Activated T-cell treated with anti-CD3 and anti-CD28 coated beads for 4 hours (primary cell): ENCODE measurements at places on chromosomes 7 and 10.

DNA sequence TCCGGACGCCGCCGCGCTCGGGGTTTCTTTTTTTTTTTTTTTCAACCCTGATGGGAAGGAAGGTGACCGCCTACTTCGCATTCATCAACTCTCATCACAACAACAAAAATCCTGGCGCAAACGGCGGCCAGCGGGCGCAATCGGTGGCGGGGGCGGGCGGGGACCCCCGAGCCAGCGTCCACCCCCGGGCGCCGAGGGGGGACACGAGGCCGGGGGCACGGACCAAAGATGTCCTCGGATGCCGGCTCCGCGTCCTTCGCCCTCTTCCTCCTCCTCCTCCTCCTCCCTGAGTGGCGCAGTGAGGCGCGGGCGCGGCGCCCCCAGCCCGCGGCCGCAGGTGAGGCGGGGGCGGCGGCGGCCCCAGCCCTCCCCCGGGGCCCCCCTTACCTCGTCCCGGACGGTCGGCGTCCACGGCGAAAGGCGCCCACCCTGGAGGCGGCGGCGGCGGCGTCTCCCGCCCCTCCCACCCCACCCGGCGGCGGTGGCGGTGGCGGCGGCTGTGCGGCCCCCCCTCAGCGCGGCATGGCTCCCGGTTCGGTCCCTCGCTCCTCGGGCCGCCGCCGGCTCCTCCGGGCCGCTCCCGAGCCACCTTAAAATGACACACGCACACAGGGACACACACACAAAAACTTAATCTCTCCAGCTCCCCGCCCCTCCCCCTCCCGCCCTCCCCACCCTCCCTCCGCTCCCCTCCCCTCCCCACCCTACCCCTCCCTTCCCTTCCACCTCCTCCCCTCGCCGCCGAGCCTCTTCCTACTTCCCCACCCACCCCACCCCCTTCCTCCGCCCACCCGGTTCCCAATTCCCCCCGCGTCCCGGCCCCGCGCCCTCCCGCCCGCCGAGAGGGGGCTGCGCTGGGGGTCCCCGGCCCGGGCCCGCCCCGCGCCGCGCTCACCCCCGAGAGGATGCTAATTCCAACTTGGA is at the start of gene CTBP2:
Gene CTBP2, minus strand, starts transcription at position 632 of the 924 bp plus-strand sequence.
- no peak for DNase-seq

- no peak for DNase-seq
These were observed 7.0 kb downstream of the TMEM243 start for GRCh38 chr7:87212498-87212897.

GRCh38 chr10:4130685-4131084 is 345.7 kb upstream of the KLF6 start:
- DNase-seq, result no peak

DNA sequence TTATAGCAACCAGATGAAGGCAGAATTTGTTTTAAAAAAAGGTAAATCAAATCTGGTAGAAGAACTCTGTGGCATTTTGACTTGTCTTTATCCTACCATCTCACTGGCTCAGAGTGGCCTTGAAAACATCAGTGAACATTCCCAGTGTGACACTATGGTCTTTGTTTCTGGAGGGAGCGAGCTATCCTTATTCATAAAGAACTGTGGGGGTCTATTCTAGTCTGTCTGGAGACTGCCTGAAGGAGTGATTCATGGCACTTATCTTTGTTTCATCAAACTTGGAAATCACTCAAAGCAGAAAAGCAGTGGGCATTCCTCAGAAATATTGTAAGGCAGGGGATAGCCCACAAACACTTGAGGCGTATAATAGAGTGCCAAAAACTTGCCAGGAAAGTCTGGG is 719.1 kb downstream of the PCDH15 start:
- DNase-seq, result no peak

- no peak for DNase-seq
These were observed 565.4 kb upstream of the AUTS2 start for GRCh38 chr7:69032848-69033247.

- no peak for DNase-seq
These were observed 12.6 kb upstream of the FHIP2A start for GRCh38 chr10:114808982-114809381.

- DNase-seq, result peak; percentile 1
These were observed 86.7 kb downstream of the ZNF33B start for GRCh38 chr10:42551582-42552187.

DNA sequence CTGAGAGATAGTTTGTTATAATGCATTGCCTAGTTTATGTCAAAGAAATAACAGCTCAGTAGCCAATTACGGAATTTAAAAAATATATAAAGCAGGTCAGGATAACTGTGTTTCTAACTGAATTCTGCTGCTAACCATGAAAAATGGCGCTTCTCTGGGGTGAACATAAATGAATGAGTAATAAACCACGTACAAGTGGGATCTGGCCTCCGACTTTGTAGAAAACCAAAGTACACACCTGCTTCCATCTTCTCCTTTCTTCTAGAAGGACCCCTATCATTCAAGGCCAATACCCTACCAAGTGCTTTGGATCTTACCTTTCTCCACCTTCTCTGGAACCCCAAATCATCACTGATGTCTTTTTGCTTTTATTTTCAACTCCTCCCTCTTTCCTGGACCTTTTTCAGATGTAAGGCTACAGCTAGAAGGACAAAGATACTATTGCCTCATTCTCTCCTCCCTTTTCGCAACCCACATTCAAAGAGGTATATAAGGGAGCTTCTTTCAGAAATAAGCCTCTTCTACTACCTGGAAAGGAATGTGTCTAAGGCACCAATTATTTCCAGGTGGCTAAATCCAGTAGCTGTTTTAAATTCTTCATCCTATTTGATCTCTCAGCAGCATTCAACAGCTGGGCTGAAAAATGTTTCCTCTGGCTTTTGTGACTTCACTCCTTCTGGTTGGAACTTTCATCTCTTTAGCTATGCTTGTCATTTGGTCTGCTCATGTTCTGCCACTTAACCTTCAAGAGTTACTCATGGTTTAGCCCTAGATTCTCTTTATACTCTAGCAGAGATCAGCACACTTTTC is 37.7 kb downstream of the NAMPT start:
- DNase-seq, result no peak
